ENCODE measurements at places on chromosomes 13 and 19.
A peak's percentile ranks its signal among the peaks of the same experiment; 100 is the strongest.

GRCh38 chr19:18778076-18778389 is 13.1 kb downstream of the COMP start:
- no peaks in the 10 kb centered on the region for H3K4me1 ChIP-seq
- no peak overlapping the region for H3K27ac ChIP-seq
- no peak for DNase-seq
- H3K4me3 ChIP-seq, result no peak overlapping the region
- no peaks in the 10 kb centered on the region for H3K36me3 ChIP-seq

DNA sequence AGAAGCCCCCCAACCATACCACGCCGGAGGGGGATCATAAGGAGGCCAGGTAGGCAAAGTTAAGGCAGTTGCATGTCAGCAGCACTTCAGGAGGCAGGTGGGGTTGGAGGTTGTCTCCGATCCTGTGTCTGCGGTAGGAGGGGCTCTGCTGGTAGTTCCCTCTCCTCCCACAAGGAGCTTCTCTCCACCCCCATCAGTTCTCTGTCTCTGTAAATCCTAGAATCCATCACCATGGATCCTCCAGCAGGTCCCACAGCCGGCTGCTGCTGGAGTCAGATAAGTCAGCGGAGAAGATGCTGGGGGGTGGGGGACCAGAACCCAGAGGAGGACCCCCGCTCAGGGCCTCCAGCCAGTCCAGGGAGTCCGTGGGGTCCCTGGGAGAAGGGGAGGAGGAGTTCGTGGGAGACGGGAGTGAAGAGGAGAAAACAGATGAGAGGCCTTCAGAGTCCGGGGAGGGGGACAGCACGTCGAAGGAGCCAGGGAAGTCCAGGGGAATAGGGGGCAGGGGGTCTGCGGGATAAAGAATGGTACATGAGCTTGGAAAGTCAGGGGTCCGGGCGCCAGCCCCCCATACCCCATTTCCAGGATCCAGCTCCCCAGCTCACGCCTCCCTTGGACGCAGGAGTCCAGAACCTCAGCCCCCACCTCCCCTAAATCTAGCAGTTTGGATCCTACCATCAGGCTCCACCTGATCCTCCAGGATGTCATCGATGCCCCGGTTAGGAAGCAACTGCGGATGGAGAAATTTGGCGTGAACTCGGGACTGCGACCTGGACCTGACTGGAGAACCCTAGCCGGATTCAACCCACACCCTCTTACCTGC is 6.3 kb downstream of the MAMSTR start:
- no peak overlapping the region for H3K27ac ChIP-seq
- H3K4me1 ChIP-seq, result no peaks in the 10 kb centered on the region
- peak; percentile 83 for DNase-seq
- H3K36me3 ChIP-seq, result peaks cover 8% of the 10 kb centered on the region
- H3K27me3 ChIP-seq, result no peaks in the 10 kb centered on the region

- H3K36me3 ChIP-seq, result peaks cover 12% of the 10 kb centered on the region
- no peaks in the 10 kb centered on the region for H3K4me1 ChIP-seq
- H3K27ac ChIP-seq, result no peak overlapping the region
- no peak for DNase-seq
- H3K27me3 ChIP-seq, result no peaks in the 10 kb centered on the region
Observed at GRCh38 chr19:40089462-40089861, 1.3 kb downstream of the ZNF780A start.

DNA sequence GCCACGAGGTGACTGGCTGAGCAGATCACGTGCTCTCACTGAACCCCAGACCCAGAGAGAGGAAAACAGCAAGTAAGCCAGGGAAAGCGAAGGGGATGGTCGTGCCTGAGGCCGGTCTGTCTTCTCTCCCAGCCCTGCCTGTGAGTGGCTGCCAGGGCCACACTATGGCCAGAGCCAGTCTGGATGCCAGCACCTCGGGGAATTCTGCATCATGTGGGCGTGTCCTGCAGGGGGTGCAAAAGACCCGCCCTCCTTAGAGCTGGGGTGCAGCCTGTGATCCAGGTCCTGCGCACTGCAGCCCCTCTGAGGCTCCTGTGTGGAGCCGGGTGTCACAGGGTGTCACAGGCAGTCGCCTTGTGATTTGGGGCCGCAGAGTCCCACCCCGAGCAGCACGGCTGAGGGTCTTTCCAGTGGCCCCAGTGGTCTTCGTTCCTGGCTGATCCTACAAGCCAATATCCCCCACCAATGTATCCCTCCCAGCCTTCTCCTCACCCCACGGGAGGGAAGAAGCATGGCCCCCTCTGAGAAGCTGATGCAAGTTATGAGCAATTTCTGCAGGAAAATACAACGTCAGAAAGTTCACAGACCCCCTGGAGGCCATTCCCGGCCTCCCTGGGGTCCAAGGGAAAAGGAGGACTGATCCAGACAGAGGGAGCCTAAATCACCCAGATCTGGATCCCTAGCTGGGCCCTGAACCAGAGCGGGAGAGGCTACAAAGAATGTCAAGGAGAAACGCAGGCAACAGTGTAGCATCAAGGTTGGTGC is 7.7 kb downstream of the PPP1R12C start:
- H3K27me3 ChIP-seq, result no peaks in the 10 kb centered on the region
- H3K4me1 ChIP-seq, result no peaks in the 10 kb centered on the region

DNA sequence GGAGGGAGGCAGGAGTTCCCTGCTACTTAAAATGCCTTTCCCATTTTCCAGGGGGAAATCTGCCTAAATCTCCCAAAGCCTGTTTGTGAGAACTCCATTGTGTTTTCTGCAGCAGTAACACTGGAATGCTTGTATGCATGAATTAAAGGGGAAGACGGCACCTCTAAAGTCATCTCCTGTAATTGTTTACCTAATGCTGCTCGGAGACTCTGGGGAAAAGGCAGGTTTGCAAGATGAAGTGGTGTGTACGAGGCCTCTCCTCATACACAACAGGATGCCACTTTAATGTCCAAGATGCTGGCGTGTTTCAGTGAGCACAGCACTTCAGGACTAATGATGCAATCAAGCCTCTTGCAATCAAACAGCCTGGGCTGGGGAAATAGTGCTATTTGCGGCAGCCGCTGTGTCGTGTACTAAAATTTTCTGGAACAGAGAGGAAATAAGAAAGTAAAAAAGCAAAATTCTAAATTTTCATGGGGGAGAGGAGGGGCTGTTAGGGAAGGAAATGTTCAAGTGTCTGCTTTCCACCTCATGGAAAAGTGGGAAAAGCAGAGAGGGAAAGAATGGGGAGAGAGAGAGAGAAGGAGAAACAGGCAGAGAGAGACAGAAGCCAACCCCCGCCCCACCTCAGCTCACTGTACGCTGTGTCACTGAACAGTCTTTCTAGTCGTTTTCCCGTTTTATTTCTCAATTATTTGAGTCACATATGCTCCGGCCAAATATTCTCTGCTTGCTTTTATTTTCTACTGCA is 32.9 kb downstream of the TSHZ3 start:
- H3K4me3 ChIP-seq, result peak overlapping the region; percentile 30
- no peaks in the 10 kb centered on the region for H3K27me3 ChIP-seq
- H3K4me1 ChIP-seq, result peaks cover 16% of the 10 kb centered on the region
- peak overlapping the region; percentile 52 for H3K27ac ChIP-seq
- no peak for DNase-seq

DNA sequence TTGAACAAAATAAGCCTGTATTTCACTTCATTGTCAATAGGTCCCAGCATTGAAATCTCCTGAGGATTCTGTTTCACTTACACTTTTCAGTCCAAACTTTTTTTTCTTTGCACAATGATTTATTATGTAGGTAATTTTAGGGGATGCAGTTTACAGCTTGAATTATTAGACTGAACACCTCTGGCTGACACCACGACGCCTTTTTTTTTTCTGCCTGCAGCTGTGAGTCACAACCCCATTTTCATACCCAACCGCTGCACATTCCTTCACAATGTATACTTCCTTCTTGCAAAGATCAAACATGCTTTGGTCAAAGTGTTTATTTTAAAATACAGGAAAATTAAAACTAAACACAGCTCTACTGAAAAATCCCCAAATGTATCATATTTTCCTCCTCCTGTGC is 11.4 kb downstream of the ZIC2 start:
- H3K4me1 ChIP-seq, result peaks cover 5% of the 10 kb centered on the region
- H3K4me3 ChIP-seq, result no peak overlapping the region
- peaks cover 48% of the 10 kb centered on the region for H3K27me3 ChIP-seq
- DNase-seq, result no peak
- no peaks in the 10 kb centered on the region for H3K36me3 ChIP-seq

DNA sequence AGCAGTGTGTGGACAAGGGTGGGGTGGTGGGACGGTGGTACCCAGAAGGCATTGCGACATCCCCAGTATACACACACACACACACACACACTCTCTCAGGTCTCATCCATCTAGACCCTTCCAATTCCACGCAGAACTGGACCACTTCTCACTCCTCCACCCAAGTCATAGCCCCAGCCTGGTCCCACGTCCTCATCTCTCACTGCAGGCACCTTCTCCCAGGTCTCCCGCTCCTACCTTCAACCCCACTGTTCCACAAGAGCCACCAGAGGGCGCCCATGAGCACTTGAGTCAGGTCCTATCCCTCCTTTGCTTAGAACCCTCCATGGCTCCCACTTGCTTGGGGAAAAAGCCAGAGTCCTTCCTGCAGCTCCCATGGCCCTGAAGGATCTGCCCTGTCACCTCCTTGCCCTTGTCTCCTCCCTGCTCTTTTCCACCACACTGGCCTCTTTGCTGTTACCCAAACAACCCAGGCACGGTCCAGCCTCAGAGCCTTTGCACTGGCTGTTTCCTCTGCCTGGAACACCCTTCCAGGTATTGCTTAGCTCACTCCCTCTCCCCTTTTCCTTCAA is 62.6 kb downstream of the IER2 start:
- no peak overlapping the region for H3K27ac ChIP-seq
- no peak overlapping the region for H3K4me3 ChIP-seq
- no peaks in the 10 kb centered on the region for H3K27me3 ChIP-seq
- no peaks in the 10 kb centered on the region for H3K36me3 ChIP-seq

DNA sequence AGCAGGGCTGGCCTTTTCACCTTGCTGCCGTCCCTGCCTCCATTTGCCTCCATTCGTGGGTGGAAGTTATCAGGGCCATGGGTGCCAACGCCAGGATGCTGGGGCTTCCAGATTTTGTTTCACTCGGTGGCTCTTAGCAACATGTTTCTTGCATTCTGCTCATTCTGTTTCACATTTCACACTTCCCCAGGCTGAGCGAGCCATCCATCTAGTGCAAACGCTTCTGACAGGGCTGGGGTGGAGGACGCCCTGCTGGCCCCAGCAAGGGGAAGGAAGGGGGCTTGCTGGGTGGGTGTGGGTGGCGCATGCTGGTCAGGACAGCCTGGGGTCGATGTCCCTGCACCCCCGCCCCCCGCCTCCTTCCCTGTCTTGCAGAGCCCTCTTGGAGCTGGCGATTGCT is 165.2 kb downstream of the URI1 start:
- no peaks in the 10 kb centered on the region for H3K27me3 ChIP-seq
- H3K27ac ChIP-seq, result no peak overlapping the region
- H3K4me1 ChIP-seq, result no peaks in the 10 kb centered on the region
- no peak overlapping the region for H3K4me3 ChIP-seq

DNA sequence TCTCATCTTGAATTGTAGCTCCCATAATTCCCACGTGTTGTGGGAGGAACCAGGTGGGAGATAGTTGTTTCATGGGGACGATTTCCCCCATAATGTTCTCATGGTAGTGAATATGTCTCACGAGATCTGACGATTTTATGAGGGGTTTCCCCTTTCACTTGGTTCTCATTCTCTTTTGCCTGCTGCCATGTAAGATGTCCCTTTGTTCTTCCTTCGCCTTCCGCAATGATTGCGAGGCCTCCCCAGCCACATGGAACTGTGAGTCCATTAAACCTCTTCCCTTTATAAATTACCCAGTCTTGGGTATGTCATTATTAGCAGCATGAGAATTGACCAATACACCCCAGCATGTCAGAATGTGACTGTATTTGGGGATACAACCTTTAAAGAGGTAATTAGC is 3.9 kb upstream of the FPR1 start:
- DNase-seq, result no peak
- no peaks in the 10 kb centered on the region for H3K36me3 ChIP-seq
- no peaks in the 10 kb centered on the region for H3K27me3 ChIP-seq
- no peak overlapping the region for H3K4me3 ChIP-seq

GRCh38 chr19:3556423-3556977 is 886 bp downstream of the MFSD12 start:
- no peak for DNase-seq
- peak overlapping the region; percentile 86 for H3K4me3 ChIP-seq
- no peaks in the 10 kb centered on the region for H3K27me3 ChIP-seq

- H3K36me3 ChIP-seq, result peaks cover 75% of the 10 kb centered on the region
- H3K4me3 ChIP-seq, result no peak overlapping the region
- DNase-seq, result no peak
- no peaks in the 10 kb centered on the region for H3K4me1 ChIP-seq
- no peaks in the 10 kb centered on the region for H3K27me3 ChIP-seq
Observed at GRCh38 chr19:4914736-4915501, 5.6 kb downstream of the UHRF1 start.

DNA sequence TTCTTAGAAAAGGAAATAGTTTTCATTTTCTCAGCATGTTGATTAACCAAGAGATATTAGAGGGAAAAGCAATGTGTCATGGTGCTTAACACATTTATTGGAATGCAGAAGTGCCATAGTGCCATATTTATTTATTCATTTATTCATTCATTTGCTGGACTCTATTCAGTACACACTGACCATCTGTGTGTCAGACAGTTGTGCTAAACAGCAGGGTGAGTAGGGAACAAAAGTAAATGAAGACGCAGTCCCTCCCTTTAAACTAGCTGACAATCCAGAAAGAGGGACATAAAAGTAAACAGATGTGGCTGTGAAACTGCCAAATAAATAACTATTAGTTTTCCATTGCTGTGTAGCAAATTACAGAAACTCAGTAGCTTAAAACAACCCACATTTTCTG is 323.7 kb downstream of the MTUS2 start:
- no peaks in the 10 kb centered on the region for H3K27me3 ChIP-seq
- peaks cover 4% of the 10 kb centered on the region for H3K36me3 ChIP-seq
- H3K4me1 ChIP-seq, result no peaks in the 10 kb centered on the region
- H3K4me3 ChIP-seq, result no peak overlapping the region
- no peak for DNase-seq
- no peak overlapping the region for H3K27ac ChIP-seq

GRCh38 chr19:10068205-10068604 is 17.9 kb upstream of the SHFL start:
- H3K27ac ChIP-seq, result no peak overlapping the region
- no peaks in the 10 kb centered on the region for H3K27me3 ChIP-seq

- H3K4me3 ChIP-seq, result peak overlapping the region; percentile 76
- peaks cover 28% of the 10 kb centered on the region for H3K27me3 ChIP-seq
- no peaks in the 10 kb centered on the region for H3K4me1 ChIP-seq
- no peaks in the 10 kb centered on the region for H3K36me3 ChIP-seq
- H3K27ac ChIP-seq, result no peak overlapping the region
Observed at GRCh38 chr13:76885203-76886004, 801 bp downstream of the KCTD12 start.

DNA sequence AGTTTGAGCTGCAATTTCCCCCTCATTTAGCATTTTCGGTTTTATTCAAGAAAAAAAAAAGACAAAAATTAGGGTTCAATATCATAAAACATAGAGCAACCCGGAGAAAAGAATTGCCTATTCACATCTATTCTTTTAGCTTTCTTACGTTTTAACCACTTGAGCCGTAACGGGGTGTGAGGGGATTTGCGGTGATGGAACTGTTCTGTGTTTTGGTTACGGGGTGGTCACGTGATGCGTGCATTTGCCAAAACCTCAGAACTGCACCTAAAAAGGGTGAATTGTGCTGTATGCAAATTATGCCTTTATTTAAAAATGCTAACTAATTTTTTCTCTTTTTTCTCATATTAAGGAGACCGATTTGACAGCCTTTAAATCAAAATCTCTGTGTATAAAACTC is 22.1 kb downstream of the CLEC11A start:
- H3K4me1 ChIP-seq, result no peaks in the 10 kb centered on the region
- no peak overlapping the region for H3K27ac ChIP-seq
- H3K27me3 ChIP-seq, result no peaks in the 10 kb centered on the region
- no peaks in the 10 kb centered on the region for H3K36me3 ChIP-seq

Data from H9 (cell line).